NCI-H2029 treated with DMSO at 0.1 percent for 48 hours (cell line): ENCODE measurements at places on chromosomes 7 and 10.

GRCh38 chr10:127319271-127319670 is 122.9 kb upstream of the INSYN2A start:
- DNase-seq: no peak

DNA sequence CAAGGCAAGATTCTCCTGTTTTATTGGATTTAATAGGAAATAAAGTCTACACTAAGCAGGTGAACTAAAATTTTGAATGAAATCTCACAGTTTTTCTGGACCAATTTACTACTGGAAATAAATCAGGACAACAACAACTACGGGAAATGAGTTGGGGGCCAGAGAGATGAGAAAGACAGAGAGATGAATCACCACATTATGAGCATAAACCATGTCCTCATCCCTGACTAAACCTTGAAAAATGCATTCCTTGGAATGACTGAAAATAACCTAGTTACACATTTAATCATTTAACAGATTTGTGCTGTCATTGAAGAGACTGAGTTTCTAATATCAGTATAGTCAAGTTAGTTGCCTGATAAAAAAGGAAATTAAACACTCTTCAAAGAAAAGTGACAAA is 608.4 kb upstream of the KCND2 start:
- DNase-seq: no peak

DNA sequence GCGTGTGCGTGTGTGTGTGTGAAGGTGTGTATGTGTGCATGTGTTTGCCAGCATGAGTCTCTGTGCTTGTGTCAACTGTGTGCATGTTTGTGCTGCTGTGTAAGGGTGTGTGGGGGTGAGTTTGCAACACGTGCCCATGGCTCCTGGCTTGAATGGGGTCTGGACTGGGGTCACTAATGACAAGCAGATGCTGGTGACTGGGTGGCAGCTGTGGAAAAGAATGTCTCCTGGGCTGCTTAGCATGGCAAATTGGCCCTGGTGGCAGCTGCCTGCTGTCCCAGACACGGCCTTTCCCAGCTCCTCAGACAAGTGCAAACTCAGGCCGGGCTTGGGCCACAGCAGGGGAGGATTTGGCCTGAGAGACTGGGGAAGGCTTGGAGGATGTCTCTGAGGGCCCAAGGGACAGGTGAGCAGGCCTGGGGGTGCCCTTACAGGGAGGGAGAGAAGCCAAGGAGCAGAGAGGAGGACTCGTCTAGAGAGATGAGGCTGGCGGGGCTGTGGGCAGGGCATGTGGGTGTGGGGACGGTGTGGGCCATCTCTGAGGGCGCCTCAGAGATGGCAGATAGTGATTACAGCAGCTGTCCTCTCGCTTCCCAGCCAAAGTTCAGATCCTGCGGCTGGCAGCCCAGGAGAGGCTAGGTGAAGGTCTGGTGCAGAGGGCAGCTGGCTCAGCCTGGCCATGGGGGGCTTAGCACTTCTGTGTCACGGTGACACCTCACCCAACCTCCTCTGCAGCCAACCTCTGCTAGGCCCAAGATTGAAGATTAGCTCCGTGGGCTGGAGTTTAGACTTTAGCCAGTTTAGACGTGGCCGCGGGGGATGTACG is 1.5 kb downstream of the AQP1 start:
- no peak for DNase-seq

DNA sequence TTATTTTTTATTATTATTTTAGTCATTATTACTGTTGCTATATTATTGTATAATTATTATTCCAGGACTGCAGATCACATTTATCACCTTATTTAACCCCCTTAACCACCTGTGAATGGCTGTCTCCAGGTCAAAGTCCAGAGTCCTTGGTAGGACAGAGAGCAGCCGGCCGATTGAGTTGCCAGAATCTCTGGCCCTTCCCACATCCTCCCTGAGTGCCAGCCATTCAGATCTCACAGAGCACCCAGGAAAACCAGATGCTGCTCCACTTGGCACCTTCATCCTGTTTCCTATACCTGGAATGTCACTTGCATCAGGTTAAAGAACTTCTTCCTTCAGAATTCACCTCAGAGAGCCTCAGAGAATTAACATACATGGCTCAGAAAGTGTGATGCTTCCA is 101.1 kb downstream of the ELAPOR2 start:
- no peak for DNase-seq

- DNase-seq: no peak
Measured at GRCh38 chr7:123024989-123025758, 29.7 kb upstream of the TAS2R16 start.

DNA sequence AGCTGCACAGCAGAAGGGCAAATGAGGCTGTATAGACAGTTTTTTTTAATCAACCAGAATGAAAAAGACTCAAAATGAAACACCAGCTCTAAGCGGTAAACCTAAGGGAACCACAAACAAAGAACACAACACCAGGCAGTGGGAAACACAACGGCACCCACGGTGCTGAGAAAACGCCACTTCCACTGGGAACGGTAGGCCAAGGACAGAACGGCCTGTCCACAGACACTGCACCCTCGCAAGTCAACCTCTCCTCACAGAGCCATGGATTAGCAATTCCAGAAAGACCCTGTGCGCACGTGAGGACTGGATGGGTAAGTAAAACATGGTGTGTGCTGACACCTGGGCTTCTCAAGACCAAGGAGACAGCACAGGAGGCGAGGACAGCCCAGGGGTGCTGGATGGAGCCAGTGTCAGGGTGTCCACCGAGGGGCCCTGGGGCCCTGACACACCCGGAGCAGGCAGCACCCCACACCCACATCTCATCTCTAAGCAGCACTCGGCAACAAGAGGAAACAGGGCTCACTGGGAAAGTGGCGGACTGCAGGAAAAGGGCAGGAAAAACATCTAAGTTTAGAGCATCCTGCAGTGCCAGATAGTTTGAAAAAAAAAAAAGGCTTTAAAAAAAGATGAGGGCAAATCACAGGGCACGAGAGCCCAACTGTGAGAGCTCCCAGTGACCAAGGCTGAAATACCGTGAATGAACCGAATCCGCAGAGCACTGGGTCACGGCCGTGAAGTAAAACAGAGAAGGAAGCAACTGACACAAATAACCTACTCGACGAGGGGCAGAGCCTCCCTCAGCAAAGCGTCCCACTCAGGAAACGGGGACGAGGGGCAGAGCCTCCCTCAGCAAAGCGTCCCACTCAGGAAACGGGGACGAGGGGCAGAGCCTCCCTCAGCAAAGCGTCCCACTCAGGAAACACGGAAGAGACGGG is 120.2 kb downstream of the MAD1L1 start:
- no peak for DNase-seq

DNA sequence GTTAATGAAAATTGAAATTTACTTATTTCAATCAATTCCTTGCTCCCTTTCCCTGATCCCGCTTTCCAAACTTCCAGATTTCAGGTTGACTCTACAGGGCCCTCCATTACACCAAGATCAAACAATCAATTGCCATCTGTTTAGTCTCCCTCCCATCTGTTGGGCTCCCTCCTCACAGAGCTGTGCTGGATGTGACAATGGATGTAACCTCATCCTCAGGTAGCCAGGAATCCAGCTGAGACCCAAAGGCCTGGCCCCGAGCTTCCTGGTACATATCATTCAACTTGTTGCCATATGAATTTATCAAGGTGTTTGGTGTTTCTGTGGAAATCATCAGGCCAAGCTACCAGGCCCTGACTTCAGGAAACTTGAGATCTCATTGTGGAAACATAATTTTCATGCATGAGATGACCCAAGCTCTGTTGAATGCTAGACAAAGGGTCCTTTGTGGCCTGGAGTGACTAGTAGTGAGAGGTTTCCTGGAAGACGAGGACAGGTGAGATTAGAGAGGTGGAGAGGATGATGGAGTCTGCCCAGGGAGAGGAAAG is 148.6 kb upstream of the PDE1C start:
- DNase-seq: no peak

DNA sequence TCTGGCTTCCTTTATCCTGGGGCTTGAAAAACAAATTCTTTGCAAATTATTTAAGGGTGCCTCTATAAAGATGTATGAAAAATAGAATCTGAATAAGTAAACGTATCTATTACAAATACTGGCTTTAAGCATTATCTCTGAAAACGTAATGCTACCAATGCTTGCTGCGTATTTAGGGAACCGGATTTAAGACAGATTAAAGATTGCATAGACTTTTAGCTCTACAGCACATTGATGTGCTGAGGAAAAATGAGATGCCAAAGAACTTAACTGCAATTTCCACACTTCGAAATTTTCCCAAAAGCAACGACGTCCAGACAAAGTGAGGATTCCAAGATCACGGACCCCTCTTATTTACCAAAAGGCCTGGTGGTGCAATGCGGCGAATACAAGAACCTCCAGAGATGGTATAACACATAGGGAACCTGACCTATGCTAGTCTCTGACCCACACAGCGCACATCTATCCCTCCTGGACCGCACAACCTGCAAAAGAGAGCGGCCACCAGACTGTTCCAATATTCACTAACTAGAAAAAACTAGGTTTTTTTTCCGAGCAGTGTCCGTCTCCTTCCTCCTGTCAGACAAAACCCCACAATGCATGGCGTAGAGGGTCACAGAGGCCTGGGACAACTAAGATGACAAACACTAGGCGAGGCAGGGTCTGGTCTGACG is 34.3 kb upstream of the PHF14 start:
- DNase-seq: no peak

- no peak for DNase-seq
Measured at GRCh38 chr10:28291881-28292297, 11.0 kb downstream of the MPP7 start.

DNA sequence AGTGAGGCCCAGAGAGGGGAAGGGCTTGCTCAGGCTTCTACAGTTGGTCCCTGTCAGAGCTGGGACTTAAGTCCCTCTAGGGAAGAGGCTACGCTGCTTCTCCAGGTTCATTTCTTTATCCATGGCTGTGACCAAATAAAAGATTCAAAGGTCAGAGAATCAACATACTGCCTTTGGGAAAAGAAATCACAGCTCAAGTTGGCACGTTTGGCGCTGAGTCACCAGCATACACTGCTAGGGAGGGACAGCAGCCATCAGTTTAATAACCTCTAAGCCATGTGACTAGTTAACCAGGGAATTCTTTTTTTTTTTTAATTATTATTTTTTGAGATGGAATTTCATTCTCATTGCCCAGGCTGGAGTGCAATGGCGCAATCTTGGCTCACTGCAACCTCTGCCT is 28.4 kb upstream of the CRHR2 start:
- no peak for DNase-seq

- no peak for DNase-seq
Measured at GRCh38 chr7:100021297-100021696, 5.9 kb downstream of the ZKSCAN1 start.

DNA sequence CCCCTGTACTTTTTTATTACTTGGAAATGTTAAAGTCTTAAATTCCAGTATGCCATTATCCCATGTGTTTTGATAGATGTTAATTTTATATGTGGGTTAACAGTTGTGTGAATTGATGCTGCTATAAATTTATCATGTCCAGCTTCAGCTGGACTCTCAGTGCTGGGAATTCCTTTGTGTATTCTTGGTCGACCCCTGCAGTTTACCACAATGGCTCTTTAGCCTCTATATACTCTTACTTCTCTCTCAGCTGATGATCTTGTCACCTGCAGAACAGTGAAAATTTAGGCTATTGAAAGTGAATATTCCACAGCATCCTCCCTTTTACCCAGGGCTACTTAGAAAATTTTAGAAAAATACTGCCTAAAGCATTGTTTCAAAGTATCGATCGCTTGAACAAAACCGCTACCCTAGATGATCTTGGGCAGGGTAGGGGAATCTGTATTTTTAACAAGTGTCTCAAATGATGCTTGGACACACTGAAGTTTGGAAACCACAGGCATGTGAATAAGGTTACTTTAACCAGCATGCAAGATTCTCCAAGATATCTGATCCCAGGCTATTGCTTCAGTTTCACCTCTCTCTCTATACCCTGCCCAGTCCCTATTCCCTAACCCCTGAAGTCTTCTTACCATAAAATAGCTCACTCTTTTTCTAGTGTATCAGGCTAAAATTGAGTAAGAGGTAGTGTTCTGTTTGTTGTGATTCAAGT is 25.4 kb downstream of the LCOR start:
- DNase-seq: no peak

GRCh38 chr10:102117391-102118159 is 2.6 kb downstream of the LDB1 start:
- peak; percentile 58 for DNase-seq

GRCh38 chr10:104351061-104351702 is 2.5 kb upstream of the CFAP58 start:
- DNase-seq: no peak

DNA sequence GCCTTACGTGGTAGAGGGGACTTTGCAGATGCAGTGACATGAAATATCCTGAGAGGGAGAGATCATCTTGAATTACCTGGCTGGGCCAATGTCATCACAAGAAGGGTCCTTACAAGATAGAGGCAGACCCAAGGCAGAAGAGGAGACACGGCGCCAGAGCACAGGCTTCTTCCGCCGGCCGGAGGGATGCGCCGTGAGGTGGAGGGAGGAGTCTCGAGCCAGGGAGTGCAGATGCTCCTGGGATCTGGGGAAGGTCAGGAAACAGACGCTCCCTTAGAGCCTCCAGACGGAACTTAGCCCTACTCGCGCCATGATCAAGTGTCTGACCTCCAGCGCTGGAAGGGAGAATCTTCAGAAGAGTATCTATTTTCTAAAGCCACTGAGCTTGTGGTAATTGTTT is 304.8 kb downstream of the GLRX3 start:
- DNase-seq: no peak

DNA sequence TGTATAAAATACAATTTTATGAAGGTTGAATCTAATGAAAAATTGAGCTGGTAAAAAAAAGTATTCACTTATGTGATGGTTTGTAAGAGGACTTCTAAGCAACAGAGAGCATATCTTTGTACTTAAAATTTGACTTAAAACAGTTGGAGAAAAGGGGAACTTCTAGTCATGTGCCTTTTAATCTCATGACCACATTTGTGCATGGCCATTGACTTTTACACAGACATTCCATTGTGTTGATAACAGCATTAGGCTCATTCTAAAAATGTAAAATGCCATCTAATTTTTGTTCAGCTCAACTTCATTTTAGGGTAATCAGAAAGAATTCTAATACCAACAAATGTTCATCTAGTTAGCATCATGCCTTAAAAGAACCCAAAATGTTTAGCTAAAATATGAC is 119.9 kb downstream of the HPSE2 start:
- no peak for DNase-seq

DNA sequence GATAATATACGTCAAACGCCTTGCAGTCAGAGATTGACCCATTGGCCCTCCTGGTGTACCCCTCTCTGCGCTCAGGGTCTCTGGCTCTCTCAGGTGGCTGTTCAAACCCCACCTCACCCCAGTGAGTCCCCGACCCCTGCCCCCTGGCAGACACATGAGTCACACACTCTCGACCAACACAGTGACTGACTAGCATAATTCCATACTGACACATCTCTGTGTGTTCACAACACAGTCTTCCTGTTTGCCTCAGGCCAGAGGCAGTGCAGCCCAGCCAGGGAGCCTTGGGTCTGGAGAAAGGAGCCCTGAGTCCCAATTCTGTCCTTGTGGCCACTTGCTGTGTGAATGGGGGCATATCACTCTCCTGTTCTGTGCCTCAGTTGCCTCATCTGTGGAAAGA is 40.1 kb downstream of the PALD1 start:
- DNase-seq: no peak

DNA sequence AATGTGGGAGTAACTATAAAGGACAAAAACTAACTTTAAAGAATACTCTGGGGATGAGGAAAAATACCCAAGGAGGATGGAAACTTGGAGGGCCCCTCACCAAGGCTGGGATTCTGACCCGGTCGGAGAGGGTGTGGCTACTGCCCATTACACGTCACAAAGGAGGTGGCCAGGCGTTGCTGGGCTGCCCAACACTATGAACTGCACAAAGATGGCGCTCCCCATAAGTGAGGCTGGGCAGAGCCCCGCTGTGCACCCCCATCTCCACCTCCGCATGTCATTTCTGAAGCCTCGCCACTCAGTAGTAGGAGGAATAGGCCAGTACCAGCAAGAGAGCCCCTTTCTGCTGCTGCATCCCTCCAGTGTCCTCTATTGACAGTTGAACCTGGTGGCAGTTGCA is 290.1 kb upstream of the ZNF32 start:
- no peak for DNase-seq
